ENCODE measurements at places on chromosomes 5 and 9.

- DNase-seq = no peak
Observed at GRCh38 chr9:129835860-129836223, 584 bp downstream of the USP20 start.

DNA sequence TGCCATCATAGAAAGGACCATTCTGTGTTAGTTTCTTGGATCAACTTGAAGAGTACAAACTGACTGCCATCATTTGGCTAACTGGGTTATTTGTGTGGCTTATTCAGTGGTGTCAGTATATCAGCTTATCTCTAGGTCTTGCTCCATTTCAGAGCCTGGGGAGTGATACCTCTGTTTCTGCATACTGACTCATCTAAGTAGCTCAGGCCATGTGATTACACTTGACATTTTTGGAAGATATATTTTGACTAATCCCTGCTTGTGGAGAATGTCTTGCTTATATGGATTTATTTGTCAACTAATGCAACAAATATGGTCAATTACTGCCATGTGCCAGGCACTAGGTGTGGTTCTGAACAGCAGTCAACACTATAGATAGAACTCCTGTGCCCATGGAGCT is 311.7 kb downstream of the YTHDC2 start:
- no peak for DNase-seq

GRCh38 chr5:58407042-58407719 is 52.7 kb downstream of the PLK2 start:
- no peak for DNase-seq

DNA sequence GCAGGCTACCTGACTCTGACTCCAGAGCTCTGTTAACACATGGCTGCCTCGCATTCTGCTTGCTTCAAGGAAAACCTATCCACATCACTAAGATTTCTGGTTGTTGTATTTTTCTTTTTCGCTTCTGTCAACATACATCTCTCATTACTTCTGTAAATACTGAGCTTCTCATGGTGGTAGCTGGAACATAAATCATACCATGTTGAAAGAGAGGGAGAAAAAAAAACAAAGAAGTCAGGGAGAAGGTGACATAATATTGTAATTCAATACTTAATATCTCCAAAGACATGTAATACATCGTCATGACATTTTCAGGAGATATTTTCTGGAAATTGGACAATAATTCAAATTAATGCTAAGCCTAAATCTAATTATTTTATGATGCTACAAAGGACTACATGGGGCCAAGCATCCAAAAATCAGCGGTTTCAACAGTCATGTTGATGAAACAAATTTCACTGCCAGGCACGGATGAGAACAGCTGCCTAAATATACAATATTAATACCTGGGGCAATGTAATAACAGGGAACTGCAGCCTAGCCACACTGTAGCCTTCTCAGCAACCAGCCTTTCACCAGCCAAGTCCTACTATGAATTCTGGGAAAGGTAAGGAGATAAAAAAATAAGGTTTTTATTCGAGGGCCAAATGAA is 332.0 kb downstream of the TRIM32 start:
- DNase-seq = no peak

DNA sequence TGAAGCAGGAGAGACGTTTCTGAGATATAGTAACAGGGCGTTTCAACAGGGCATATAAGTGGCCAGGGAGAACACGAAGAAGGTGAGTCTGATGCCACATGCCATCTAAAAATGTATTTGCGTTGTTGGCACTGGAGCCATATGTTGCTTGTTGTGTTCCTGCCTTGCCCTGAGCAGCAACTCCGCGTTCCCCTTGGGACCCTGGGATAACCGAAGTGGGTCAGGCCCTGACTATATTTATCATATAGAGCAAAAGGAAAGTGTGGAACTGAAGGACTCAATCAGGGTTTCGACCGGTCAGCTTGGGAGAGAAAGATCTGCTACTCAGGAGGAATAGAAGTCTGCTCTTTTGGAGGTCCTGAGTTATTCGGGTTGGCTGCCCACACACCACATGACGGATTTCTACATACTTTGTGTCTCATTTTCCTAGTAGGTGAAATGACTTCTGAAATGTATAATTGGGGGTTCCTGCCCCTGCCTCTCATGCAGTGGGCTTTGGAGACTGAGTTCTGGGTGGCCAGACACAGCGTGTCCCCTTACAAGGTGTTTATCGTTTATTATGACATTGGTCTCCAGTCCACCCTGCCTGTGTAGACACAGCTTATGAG is 3.0 kb downstream of the STC2 start:
- no peak for DNase-seq

DNA sequence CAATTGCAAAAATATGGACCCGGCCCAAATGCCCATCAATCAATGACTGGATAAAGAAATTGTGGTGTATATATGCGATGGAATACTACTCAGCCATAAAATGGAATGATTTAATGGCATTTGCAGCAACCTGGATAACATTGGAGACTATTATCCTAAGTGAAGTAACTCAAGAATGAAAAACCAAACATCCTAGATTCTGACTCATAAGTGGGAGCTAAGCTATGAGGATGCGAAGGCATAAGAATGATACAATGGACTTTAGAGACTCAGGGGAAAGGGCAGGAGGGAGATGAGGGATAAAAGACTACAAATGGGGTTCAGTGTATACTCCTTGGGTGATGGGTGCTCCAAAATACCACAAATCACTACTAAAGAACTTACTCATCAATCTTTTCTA is 247.6 kb upstream of the FBXL7 start:
- DNase-seq = no peak

- no peak for DNase-seq
Observed at GRCh38 chr5:21613971-21614488, 1239.1 kb downstream of the CDH12 start.

GRCh38 chr5:151079838-151080612 is 809 bp downstream of the TNIP1 start:
- no peak for DNase-seq

- no peak for DNase-seq
Observed at GRCh38 chr5:124869426-124870033, 123.1 kb upstream of the ZNF608 start.

- DNase-seq = no peak
Observed at GRCh38 chr5:92525131-92525530, 1055.9 kb downstream of the NR2F1-AS1 start.

DNA sequence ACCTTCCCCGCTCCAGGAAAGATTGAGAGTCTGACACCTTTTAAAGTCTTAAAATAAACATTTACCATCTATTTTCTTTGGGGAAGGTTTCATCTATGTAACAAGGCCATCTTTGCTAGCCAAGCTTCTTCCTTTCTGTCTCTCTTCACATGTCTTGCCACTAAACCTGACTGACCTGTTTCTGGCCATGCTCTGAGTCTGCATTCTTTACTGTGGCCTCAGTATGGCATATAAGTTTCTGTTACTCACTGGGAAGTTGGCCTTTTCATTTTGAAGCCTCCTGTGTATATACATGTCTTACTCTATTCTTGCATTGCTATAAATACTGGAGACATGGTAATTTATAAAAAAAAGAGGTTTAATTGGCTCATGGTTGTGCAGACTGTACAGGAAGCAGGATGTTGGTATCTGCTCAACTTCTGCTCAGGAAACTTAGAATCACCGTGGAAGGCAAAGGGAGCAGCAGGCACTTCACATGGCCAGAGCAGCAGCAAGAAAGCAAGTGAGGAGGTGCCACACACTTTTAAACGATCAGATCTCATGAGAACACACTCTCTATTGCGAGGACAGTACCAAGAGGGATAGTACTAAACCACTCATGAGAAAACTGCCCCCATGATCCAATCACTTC is 48.1 kb downstream of the KCNV2 start:
- no peak for DNase-seq

GRCh38 chr5:54872810-54873209 is 112.6 kb downstream of the ESM1 start:
- no peak for DNase-seq

- no peak for DNase-seq
Observed at GRCh38 chr5:157069949-157070348, 11.0 kb upstream of the HAVCR1 start.

GRCh38 chr5:142825378-142826089 is 55.4 kb downstream of the ARHGAP26 start:
- DNase-seq = peak; percentile 68

- no peak for DNase-seq
Observed at GRCh38 chr9:20873240-20873865, 158.1 kb downstream of the HACD4 start.

- DNase-seq = no peak
Observed at GRCh38 chr5:135181653-135182052, 147.6 kb upstream of the PITX1 start.

GRCh38 chr5:114858665-114859437 is 310.9 kb downstream of the TRIM36 start:
- no peak for DNase-seq

DNA sequence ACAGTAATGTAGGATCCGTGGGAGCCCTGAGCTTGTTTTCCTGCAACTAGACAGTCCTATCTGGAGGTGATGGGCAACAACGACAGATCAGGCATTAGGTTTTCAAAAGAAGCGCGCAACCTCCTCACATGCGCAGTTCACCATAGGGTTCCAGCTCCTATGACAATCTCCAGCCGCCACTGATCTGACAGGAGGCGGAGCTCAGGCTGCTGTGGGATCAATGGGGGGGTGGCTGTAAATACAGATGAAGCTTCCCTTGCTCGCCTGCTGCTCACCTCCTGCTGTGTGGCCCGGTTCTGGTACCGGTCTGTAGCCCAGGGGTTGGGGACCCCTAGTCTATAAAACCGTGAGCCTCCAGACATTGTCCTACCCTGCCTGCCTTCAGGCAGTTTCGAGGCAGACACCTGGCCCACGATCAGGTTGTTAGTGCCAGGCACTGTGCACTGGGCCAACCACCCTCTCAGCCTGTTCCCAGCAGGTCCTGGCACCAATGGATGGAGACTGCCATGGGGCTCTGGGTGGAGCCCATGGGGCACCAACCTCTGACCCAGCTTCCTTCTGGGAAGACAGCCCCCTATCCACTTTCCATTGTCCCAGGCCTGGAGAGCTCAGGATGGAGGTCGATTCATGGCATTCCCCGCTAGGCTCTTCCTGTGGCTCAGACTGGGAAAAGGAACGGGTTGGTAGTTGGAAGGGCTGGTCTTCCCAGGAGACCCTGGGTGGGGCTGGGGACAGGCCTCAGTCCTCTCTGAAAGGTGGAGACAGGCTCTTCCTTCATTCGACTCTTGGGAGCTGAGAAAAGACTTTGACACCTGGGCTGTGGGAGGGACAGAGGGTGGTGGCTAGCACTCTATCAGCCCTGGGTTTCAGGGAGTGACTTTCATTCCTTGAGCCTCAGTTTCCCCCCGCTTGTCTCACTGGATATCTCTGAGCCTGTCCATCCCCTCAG is 1.7 kb downstream of the ENDOG start:
- DNase-seq = peak; percentile 84

DNA sequence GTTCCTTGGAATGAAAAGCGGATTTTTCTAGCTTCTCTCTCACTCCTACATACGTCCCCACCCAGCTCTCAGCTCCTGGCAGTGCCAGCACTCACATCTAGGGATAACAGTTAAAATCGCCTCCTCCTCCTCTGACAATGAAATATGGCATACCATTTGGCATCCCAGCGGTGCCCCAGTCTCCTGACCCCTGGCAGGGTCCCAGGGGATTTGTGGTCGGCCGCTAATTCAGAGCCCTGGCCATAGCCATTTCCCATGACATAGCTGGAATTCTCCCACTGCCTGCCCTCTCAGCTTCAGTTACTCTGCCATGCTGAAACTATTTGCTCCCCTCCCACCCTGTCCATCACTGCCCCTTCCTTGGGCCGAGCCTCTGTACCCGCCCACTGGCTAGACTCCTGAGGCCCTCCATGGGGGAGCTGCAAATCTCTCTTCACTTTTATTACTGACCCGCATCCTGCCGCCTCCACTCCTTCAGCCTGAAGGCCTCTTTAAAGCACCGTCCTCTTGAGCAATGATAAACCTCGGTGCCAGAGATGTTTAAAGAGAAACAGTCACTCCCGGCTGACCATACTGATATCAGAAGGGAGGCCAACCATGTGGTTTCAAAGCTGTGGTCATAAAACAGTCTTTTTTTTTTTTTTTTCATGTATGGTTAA is 139.8 kb downstream of the SLIT3 start:
- peak; percentile 84 for DNase-seq

GRCh38 chr5:65796269-65796668 is 74.3 kb downstream of the NLN start:
- DNase-seq = no peak

DNA sequence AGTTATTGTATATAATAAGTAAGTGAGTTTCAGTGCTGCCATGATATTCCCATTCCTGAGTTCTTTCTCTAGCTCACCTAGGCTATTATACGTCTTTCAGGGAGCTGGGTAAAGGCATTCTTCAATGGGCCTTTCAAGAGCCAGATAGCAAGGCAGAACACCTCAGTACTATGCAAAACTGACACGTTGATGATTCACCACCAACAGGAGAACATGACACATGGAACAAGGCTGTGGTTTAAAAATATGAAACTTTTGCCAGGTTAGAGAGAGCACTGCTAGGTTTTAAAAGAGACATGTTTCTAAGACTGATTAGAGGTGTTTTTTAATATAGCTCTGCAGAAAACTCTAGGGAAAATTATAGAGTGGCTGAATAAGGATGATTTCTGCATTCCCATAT is 95.9 kb downstream of the UGCG start:
- DNase-seq = no peak

- no peak for DNase-seq
Observed at GRCh38 chr5:21152611-21153010, 1164.6 kb upstream of the CDH18 start.

DNA sequence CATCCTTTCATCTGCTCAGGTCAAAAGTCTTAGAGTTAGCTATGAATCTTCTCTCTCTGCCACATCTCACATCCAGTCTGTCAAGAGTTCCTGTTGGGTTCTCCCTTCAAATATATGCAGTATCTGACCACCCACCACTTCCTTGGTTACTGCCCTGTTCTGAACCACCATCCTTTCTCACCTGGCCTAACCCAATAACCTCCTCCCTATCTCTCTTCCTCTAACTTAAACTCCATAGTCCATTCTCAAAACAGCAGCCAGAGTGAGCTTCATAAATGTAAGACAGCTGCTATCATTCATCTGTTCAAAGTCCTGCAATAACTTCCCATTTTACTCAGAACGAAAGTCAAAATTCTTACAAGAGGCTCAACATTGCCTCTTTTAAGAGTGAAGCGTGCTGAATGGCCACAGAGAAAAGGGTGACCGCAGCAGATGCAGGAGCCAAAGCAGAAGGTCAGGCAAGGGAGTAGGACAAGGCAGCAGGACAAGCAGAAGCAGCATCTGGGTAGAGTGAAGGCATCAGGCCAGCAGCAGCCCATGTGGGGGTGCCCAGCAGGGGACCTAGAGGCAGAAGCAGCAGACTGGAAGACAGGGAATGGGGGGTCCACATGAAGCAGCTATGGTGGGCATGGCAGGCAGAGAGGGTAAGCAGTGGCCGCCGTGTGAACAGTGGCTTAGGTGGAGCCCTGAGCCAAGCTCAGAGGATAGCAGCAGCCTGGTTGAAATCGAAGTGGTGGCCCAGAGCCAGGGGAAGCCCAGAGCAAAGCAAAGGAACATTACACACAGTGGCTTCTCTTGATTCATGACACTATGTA is 39.3 kb upstream of the CDC42SE2 start:
- DNase-seq = peak; percentile 16

GRCh38 chr9:38066914-38067858 is 1.8 kb downstream of the SHB start:
- DNase-seq = peak; percentile 78

- DNase-seq = no peak
Observed at GRCh38 chr5:128014578-128014977, 69.0 kb upstream of the SLC12A2 start.

- DNase-seq = no peak
Observed at GRCh38 chr5:116543501-116543900, 31.1 kb downstream of the SEMA6A start.

- DNase-seq = no peak
Observed at GRCh38 chr9:83451308-83451707, 86.9 kb downstream of the FRMD3 start.

GRCh38 chr5:112146323-112147226 is 272.5 kb downstream of the EPB41L4A start:
- DNase-seq = no peak

Measured in right cardiac atrium (tissue), 5 donors.